Putamen (tissue), 1 donor: ENCODE measurements at places on chromosomes 16 and 17.

GRCh38 chr17:50304781-50305404 lies 30.6 kb downstream of the TMEM92 start:
- no peak for DNase-seq

DNA sequence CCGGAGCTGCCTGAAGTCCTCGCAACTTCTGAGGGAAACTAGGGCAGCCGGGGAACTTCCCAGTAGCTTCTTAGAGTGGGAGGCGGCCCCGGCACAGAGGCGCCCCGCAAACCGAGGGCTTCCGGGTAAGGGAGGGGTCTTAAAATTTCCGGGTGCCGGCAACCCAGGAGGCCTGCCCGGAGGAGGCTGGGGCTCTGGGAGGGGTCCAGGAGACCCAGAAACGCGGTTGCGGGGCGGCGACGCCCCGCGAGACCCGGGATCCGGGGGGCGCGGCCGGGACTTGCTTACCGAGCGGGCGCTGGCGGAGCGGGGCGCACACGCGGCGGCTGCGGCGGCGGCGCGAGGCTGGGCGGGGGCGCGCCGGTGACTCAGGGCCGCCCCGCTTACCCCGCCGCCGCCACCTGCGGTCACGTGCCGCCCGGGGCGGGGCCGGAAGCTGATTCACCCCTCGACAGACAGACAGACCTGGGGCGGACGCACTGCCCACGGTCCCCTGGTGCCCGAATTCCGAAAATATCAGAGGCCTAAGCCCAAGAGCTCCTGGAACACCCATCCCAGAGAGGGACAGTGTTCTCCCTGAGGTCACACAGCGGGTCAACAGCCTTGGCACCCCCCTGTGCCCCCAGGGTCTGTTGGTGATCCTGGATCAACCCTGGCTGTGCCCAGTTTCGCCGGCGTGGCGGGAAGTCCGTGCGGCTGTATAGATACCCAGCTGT lies at the start of gene FAM83G:
TSS of gene FAM83G (minus strand) at position 344 of the 716 bp plus-strand sequence. CDS start 723 bp downstream, outside the sequence.
- no peak for DNase-seq

DNA sequence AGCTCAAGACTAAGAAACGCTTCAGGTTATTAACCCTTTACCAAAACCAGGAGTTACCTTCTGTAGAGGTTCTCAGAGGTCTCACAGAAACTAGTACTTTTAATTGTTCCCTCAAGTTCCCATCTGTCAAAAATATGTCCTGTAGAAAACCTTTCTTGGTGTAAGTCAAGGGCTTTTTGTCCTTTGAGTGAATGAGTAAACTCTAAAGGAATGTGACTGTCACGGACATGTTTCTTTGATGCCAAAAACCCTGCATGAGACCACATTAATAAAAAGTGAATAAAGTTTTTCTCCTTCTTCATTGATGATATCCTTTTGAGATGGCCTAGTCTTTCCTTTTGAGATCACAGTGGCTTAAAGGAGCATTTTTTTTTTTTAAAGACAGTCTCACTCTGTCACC lies 102.9 kb downstream of the NLK start:
- DNase-seq: no peak

- DNase-seq: no peak
These were observed 57.9 kb upstream of the FOXF1 start for GRCh38 chr16:86452451-86452850.

DNA sequence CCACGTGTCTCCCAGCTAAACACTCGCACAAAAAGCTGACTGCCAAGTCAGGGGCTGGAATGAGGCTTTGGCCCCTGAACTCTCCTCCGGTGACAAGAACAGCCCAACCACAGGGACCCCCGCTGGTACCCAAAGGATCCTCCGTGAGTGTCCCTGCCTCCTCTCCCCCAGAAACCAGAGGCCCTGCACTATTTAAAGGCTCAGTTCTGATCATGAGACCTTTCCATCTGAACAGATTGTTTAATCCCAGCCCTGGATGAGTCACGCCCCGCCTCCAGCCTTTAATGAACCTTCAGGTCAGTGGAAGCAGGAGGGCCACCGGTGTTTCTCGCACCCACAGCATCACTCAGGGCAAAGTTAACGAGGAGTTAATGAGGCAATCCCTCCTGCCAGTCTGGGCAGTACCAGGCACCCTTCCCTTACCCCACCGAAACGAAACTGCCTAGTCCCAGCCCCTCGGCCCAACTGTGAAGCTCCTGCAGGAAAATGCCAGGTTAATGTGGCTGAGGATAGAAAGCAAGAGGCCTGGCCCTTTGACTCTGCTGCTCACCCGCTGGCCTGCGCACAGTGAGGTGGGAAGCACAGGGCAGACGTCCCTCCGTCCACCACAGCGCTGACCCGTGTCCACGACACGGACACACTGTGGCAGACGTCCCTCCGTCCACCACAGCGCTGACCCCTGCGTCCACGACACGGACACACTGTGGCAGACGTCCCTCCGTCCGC lies 32.4 kb downstream of the TIMM22 start:
- no peak for DNase-seq
